Thyroid gland (tissue), 4 donors: ENCODE measurements at places on chromosomes 16 and 17. TPM values are rescaled to one million over a fixed set of nuclear protein-coding genes. Genes with fewer than 3 reads are reported as not detected.

MRPS23 gene
- total RNA-seq: 23.6 TPM

- no peak overlapping the region for H3K27ac ChIP-seq
- H3K36me3 ChIP-seq: no peaks in the 10 kb centered on the region
- no peaks in the 10 kb centered on the region for H3K27me3 ChIP-seq
Measured at GRCh38 chr16:57579361-57579665, 36.9 kb downstream of the ADGRG5 start.

- H3K4me3 ChIP-seq: no peak overlapping the region
- no peak for DNase-seq
- peak overlapping the region; percentile 22 for H3K27ac ChIP-seq
- no peaks in the 10 kb centered on the region for H3K27me3 ChIP-seq
- peaks cover 78% of the 10 kb centered on the region for H3K4me1 ChIP-seq
Measured at GRCh38 chr17:64331366-64331765, 59.3 kb downstream of the PECAM1 start.

DNA sequence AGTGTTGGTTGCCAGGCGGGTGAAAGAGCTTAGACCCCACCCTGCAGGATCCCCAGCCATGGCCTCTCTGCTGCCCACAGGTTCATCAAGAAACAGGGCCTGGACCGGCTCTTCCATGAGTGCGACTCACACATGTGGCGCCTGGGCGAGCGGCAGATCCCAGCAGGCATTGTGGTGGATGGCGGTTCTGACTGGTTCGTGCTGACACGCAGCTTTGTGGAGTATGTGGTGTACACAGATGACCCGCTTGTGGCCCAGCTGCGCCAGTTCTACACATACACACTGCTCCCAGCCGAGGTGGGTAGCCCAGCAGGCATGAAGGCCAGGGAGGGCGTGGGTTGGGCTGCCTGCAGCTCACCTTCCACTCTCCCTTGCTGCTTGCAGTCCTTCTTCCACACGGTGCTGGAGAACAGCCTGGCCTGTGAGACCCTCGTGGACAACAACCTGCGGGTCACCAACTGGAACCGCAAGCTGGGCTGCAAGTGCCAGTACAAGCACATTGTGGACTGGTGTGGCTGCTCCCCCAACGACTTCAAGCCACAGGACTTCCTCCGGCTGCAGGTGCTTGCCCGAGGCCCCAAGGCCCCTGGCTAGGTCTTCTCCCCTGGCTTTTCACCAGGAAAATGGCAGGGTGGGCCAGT, 9.9 kb downstream of the XYLT2 start:
- no peak for DNase-seq
- H3K36me3 ChIP-seq: peaks cover 24% of the 10 kb centered on the region
- no peaks in the 10 kb centered on the region for H3K27me3 ChIP-seq
- H3K27ac ChIP-seq: no peak overlapping the region
- H3K4me1 ChIP-seq: no peaks in the 10 kb centered on the region
- H3K4me3 ChIP-seq: no peak overlapping the region

- no peaks in the 10 kb centered on the region for H3K27me3 ChIP-seq
- no peak for DNase-seq
- H3K4me3 ChIP-seq: no peak overlapping the region
Measured at GRCh38 chr16:52066962-52067361, 480.0 kb downstream of the TOX3 start.

GRCh38 chr17:64707050-64707591, 45.0 kb upstream of the SMURF2 start:
- H3K36me3 ChIP-seq: no peaks in the 10 kb centered on the region
- peak; percentile 69 for DNase-seq

MYH1 gene
- total RNA-seq: not detected

DNA sequence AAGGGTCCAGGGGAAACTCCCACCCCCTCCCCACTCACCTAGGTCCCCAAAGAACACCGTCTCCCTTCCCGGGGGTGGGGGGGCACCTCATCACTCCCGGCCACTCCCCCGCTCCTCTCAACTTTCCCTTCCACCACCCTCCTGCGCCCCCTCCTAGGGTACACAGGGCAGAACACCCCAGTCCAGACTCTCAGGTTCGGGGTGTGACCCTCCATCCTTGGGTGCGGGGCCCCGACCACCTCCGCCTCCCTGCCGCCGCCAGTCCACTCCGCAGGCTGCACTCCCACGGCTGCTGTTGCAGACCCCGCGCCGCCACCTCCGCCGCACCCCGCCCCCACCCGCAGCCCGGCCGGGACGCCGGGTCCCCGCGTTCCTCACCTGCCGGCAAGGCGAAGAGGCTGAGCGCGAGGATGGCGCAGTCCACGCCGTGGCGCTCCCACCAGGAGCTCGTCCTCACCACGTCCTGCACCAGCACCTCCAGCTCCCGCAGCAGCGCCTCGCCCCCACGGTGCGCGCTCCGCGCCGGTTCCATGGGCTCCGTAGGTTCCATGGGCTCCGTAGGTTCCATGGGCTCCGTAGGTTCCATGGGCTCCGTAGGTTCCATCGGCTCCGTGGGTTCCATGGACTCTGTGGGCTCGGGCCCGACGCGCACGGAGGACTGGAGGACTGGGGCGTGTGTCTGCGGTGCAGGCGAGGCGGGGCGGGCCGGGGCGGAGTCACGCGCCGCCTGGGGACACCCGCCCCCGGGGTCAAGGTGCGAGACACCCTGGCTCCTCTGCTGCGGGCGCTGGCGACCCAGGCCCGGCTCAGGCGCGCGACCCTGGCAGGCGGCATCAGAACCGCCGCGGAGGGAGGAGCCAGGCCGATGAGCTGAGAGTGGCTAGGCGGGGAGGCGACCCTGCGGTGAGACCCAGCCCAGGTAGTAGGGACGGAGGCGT, at the start of gene FADS6:
TSS of gene FADS6 (minus strand) at position 660 of the 938 bp plus-strand sequence. CDS start at position 622, 38 bp downstream.
- H3K27ac ChIP-seq: no peak within 1 kb of the TSS
- no peak for DNase-seq
- H3K27me3 ChIP-seq: peaks cover 17% of the 10 kb centered on the region
